Cardiac septum (tissue), 1 donor: ENCODE measurements at places on chromosomes 13 and 19. TPM values are rescaled to one million over a fixed set of nuclear protein-coding genes. Genes with fewer than 3 reads are reported as not detected.

Gene DCT
- 0.22 TPM for total RNA-seq

Gene ZNF552
- total RNA-seq, result 3.0 TPM

Gene NAPSA
- 0.24 TPM for total RNA-seq

Gene TGFBR3L
- total RNA-seq, result 3.0 TPM

Gene FGF9
- 14.3 TPM for total RNA-seq

Gene ZNF493
- total RNA-seq, result 11.5 TPM

Gene SIGLECL1
- not detected for total RNA-seq

Gene NTF4
- not detected for total RNA-seq

Gene ZNF726
- 0.48 TPM for total RNA-seq

Gene RNF113B
- total RNA-seq, result not detected

Gene NECTIN2
- 60.0 TPM for total RNA-seq

Gene CYP4F3
- 1.00 TPM for total RNA-seq

Gene IL4I1
- 1.2 TPM for total RNA-seq

Gene CYP2F1
- total RNA-seq, result not detected

Gene SELENOV
- total RNA-seq, result not detected

Gene TIMM29
- 14.1 TPM for total RNA-seq
